ENCODE measurements at places on chromosomes 3 and 15.
A peak's percentile ranks its signal among the peaks of the same experiment; 100 is the strongest.

DNA sequence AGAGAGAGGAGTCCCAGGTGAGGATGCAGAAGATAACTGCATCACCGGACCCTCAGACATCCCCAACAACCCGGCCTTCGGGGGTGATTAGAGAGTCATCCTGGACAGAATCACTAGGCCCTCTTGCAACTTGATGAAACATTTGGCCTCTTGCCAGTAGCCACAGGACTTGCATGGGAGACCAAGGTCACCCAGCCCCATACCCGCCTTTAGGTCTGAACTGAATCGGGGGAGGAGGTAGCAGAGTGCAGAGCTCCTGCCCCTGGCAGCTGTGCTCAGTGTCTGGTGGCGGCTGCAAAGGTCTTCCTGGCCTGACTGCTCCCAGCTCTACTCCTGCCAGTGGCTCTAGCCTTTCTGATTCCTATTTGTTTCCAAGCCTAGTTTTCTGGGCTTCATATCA is 12.4 kb downstream of the PIF1 start:
- DNase-seq = no peak
- H3K4me1 ChIP-seq = peaks cover 2% of the 10 kb centered on the region
- peaks cover 3% of the 10 kb centered on the region for H3K27me3 ChIP-seq
- peaks cover 3% of the 10 kb centered on the region for H3K36me3 ChIP-seq
- H3K4me3 ChIP-seq = no peak overlapping the region

DNA sequence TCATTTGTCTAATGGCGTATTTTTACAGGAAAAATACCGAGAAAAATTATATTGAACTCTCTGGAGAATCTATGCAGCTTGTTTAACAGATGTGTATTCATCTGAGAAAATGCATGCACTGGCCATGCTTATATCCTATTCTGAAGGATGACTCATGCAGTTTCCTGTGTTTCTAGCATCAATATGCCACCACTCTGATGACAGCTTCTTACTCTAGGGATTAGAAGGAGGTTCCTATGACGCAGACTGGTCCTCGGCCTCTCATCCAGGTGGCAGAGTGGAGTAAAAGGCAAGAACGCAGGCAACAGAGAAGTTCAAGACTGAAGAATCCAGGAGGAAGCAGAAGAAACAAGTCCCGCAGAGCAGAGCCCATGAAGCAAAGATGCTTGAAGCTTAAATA is 910.0 kb upstream of the ROBO1 start:
- H3K27me3 ChIP-seq = no peaks in the 10 kb centered on the region
- H3K36me3 ChIP-seq = no peaks in the 10 kb centered on the region
- no peak for DNase-seq

GRCh38 chr15:89002281-89002761 is 85.9 kb upstream of the ABHD2 start:
- no peak overlapping the region for H3K4me3 ChIP-seq
- no peaks in the 10 kb centered on the region for H3K36me3 ChIP-seq
- no peak overlapping the region for H3K27ac ChIP-seq
- peaks cover 8% of the 10 kb centered on the region for H3K4me1 ChIP-seq

- no peaks in the 10 kb centered on the region for H3K27me3 ChIP-seq
- no peaks in the 10 kb centered on the region for H3K4me1 ChIP-seq
- no peak for DNase-seq
- peaks cover 2% of the 10 kb centered on the region for H3K36me3 ChIP-seq
These were observed 351.2 kb downstream of the RAP2B start for GRCh38 chr3:153513236-153513635.

- H3K4me1 ChIP-seq = no peaks in the 10 kb centered on the region
- H3K36me3 ChIP-seq = no peaks in the 10 kb centered on the region
- H3K27me3 ChIP-seq = no peaks in the 10 kb centered on the region
- no peak overlapping the region for H3K27ac ChIP-seq
These were observed 7.8 kb upstream of the STAC start for GRCh38 chr3:36372534-36372935.

DNA sequence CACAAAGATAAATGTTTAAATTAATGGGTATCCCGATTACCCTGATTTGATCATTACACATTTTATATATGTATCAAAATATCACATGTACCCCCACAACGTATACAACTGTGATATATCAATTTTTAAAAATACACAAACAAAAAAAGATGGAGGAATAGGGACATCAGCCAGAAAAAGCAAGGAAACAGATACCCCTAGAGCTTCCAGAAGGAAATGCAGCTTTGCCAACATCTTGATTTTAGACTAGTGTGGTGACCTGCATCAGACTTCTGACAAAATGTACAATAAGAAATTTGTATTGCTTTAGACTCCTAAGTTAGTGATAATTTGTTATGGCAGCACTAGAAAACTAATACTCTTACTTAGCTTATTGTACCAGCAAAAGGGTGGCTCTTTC is 483.8 kb downstream of the TUSC7 start:
- H3K4me3 ChIP-seq = no peak overlapping the region
- H3K36me3 ChIP-seq = no peaks in the 10 kb centered on the region
- H3K27me3 ChIP-seq = no peaks in the 10 kb centered on the region
- no peak for DNase-seq
- H3K4me1 ChIP-seq = no peaks in the 10 kb centered on the region
- H3K27ac ChIP-seq = no peak overlapping the region

- no peaks in the 10 kb centered on the region for H3K27me3 ChIP-seq
- H3K4me1 ChIP-seq = peaks cover 19% of the 10 kb centered on the region
- H3K4me3 ChIP-seq = no peak overlapping the region
- H3K27ac ChIP-seq = no peak overlapping the region
- DNase-seq = no peak
- H3K36me3 ChIP-seq = no peaks in the 10 kb centered on the region
These were observed 47.4 kb downstream of the ADAMTS7 start for GRCh38 chr15:78763796-78764241.

- H3K4me1 ChIP-seq = peaks cover 66% of the 10 kb centered on the region
- peaks cover 54% of the 10 kb centered on the region for H3K27me3 ChIP-seq
- no peak for DNase-seq
- no peak overlapping the region for H3K27ac ChIP-seq
- no peak overlapping the region for H3K4me3 ChIP-seq
These were observed 268.3 kb downstream of the UACA start for GRCh38 chr15:70494852-70495571.

DNA sequence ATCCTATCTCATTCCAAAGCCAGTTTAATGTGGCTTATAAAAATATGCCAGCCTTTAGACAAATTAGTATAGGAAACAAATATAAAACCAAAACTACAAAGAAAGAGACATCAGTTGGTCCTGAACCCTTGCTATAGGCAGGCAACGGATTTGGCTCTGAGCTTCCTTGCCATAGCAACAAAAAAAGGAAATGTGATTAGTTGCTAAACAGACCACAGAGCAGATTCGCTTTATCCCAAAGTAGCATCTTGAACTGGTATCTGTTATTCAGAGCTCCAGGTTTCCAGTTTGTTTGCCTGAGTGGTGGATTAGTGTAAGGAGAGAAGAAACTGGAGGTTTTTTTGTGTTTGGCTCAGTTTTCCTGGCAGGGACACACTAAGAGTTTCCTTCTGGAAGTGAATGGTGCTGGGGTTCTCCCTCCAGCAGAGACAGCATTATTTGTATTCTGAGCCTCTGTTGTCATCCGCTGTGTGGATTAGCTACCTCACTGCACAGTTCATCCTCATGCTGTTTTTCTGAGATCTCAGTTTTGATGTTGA is 44.1 kb downstream of the CHST2 start:
- peaks cover 2% of the 10 kb centered on the region for H3K27me3 ChIP-seq
- no peak overlapping the region for H3K27ac ChIP-seq
- H3K4me3 ChIP-seq = no peak overlapping the region
- H3K36me3 ChIP-seq = peaks cover 3% of the 10 kb centered on the region
- DNase-seq = no peak

- H3K4me1 ChIP-seq = peaks cover 14% of the 10 kb centered on the region
- no peak overlapping the region for H3K4me3 ChIP-seq
- peaks cover 6% of the 10 kb centered on the region for H3K27me3 ChIP-seq
These were observed 7.6 kb upstream of the ADPRH start for GRCh38 chr3:119571688-119572087.

- no peaks in the 10 kb centered on the region for H3K36me3 ChIP-seq
- H3K4me3 ChIP-seq = no peak overlapping the region
- H3K4me1 ChIP-seq = no peaks in the 10 kb centered on the region
- DNase-seq = no peak
- H3K27ac ChIP-seq = no peak overlapping the region
These were observed 66.5 kb upstream of the PYGO1 start for GRCh38 chr15:55654561-55655031.

DNA sequence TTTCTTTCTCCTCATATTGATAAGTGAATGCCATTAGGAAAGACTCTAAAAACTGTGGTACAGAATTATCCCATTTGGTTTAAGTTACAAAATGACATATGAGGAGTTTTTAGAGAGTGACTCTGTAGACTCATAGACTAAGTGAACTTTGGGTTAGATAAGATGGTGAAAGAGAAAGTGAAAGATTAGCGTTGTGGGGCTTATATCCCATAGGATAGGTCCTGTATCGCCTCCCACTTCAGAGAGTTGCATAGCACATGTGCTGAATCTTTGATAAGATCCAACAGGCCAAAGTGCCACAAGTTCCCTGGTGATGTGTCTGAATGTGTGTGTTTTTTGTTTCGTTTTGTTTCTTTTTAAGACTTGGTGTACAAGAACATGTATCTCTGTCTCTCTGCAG is 666.9 kb downstream of the MECOM start:
- no peaks in the 10 kb centered on the region for H3K36me3 ChIP-seq
- no peaks in the 10 kb centered on the region for H3K4me1 ChIP-seq
- H3K27me3 ChIP-seq = no peaks in the 10 kb centered on the region

GRCh38 chr3:42032693-42033349 is 58.3 kb upstream of the TRAK1 start:
- DNase-seq = peak; percentile 19
- no peak overlapping the region for H3K4me3 ChIP-seq
- H3K36me3 ChIP-seq = peaks cover 16% of the 10 kb centered on the region
- peaks cover 6% of the 10 kb centered on the region for H3K4me1 ChIP-seq
- no peaks in the 10 kb centered on the region for H3K27me3 ChIP-seq
- H3K27ac ChIP-seq = no peak overlapping the region

- peaks cover 12% of the 10 kb centered on the region for H3K4me1 ChIP-seq
- H3K4me3 ChIP-seq = no peak overlapping the region
- DNase-seq = no peak
These were observed 5.8 kb upstream of the ADAM10 start for GRCh38 chr15:58755350-58755749.

GRCh38 chr3:39937315-39937714 is 127.9 kb downstream of the MYRIP start:
- H3K4me3 ChIP-seq = no peak overlapping the region
- H3K27me3 ChIP-seq = no peaks in the 10 kb centered on the region
- no peak overlapping the region for H3K27ac ChIP-seq
- no peaks in the 10 kb centered on the region for H3K4me1 ChIP-seq
- DNase-seq = no peak

- H3K27me3 ChIP-seq = no peaks in the 10 kb centered on the region
- no peaks in the 10 kb centered on the region for H3K4me1 ChIP-seq
- H3K4me3 ChIP-seq = no peak overlapping the region
- no peak overlapping the region for H3K27ac ChIP-seq
- peaks cover 52% of the 10 kb centered on the region for H3K36me3 ChIP-seq
- DNase-seq = no peak
These were observed 40.3 kb downstream of the CTNNB1 start for GRCh38 chr3:41239587-41239986.

DNA sequence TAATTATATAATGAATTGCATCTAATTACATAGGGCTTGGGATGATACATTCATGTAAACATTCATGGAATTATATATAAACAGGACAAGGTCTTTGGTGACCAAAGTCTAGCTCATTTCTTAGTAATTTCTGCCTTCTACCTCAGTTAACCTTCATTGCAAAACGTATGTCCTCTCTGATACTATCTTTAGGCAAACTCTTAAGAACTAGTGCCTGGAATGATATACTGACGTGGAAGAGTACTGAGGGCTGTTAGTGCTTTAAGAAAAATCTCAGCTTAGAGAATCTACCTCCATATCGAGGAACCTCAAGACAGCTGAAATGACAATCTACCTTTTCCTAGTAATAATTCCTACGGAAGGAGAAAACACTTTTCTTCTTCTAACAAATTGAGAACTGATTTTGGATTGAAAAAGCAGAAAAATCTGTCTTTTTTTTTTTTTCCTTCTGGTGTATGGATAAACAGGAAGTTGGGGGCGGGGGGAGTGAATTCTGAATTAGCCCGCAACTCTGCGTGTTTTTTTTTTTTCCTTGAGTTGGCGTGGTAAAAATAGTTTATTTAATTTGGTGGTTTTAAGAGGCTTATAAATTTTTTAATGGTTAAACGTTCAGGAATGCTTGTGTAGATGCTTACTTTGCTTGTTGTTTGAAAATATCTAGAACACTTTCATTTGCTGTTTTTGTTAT is 43.2 kb downstream of the RARB start:
- DNase-seq = no peak
- H3K4me1 ChIP-seq = no peaks in the 10 kb centered on the region
- H3K4me3 ChIP-seq = no peak overlapping the region
- H3K36me3 ChIP-seq = no peaks in the 10 kb centered on the region

GRCh38 chr3:48682786-48683185 is 2.9 kb downstream of the NCKIPSD start:
- H3K36me3 ChIP-seq = peaks cover 28% of the 10 kb centered on the region
- DNase-seq = no peak
- peaks cover 23% of the 10 kb centered on the region for H3K4me1 ChIP-seq
- no peaks in the 10 kb centered on the region for H3K27me3 ChIP-seq
- no peak overlapping the region for H3K4me3 ChIP-seq

GRCh38 chr15:90213122-90213817 is 12.1 kb downstream of the SEMA4B start:
- H3K27ac ChIP-seq = no peak overlapping the region
- H3K27me3 ChIP-seq = no peaks in the 10 kb centered on the region

DNA sequence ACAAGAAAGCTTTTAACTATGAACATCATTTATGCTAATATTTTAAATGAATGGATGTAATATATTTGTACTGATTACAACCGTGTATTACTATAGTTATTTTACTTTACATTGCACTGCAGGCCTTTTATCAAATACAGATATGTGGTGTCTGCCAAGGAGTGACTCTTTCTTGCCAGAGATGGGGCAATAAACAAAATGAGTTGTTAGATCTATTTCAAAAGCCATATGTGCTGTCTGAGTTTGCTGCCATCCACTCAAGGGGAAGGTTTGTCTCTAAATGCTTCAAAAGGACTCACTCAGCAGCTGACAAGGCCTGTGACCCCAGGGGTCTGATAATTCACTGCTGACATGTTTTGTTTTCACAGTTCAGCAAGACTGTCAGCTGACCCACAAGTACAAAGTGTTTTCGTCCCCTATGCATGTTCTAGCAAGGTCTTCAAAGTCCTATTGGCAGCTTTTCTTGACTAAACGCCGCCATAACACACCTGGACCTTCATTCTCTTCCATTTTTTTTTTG is 41.3 kb upstream of the ZBED2 start:
- no peaks in the 10 kb centered on the region for H3K27me3 ChIP-seq
- no peak overlapping the region for H3K4me3 ChIP-seq

DNA sequence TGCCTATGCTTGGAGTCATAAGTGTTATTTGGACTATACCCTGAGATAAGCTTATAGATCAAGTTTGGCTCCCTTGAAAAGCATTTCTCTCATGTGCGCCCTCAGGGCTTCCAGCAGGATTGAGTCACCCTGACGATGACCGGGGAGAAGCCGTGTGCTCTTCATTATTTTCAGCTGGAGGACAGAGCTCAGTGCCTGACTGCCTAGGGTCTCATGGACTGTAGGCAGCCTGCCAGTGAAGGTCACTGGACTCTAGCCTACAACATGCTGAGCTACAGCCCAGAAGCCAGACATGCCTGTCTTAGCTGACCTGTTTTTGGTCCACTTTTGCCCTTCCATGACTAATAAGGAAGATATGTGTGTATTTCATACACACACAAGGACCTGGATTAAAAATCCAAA is 31.6 kb upstream of the NUDT16 start:
- no peak for DNase-seq
- H3K36me3 ChIP-seq = no peaks in the 10 kb centered on the region
- no peaks in the 10 kb centered on the region for H3K27me3 ChIP-seq
- no peak overlapping the region for H3K4me3 ChIP-seq
- H3K4me1 ChIP-seq = no peaks in the 10 kb centered on the region
- H3K27ac ChIP-seq = no peak overlapping the region
